RCC 7860 (cell line): ENCODE measurements at places on chromosomes 7 and 10.
A peak's percentile ranks its signal among the peaks of the same experiment; 100 is the strongest.

- no peak for DNase-seq
Observed at GRCh38 chr7:79096361-79096805, 357.1 kb downstream of the MAGI2 start.

DNA sequence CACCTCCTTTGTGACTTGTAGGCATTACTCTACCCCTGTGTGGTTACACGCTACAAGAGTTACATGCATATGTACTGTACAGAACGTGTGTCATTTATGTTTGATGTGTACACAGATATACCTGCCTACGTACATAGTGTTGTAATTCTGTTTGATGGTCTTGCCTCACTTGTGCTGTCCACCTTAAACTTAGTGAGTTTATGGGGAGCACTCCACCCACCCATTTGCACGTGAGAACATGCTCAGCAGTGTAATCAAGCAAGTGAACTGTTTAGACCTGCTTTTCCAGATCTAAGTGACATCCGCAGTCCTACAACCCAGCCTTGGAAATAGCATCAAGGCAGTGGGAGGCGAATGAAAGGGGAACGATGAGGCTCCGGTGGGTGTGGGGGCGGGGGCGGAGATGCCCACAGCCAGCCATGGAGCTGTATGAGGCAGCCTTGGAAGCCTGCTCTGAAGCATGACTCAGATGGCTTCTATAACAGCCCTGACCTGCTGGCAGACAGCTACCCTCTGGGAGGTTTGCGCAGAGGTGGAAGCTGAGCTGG is 52.1 kb downstream of the SUFU start:
- no peak for DNase-seq

DNA sequence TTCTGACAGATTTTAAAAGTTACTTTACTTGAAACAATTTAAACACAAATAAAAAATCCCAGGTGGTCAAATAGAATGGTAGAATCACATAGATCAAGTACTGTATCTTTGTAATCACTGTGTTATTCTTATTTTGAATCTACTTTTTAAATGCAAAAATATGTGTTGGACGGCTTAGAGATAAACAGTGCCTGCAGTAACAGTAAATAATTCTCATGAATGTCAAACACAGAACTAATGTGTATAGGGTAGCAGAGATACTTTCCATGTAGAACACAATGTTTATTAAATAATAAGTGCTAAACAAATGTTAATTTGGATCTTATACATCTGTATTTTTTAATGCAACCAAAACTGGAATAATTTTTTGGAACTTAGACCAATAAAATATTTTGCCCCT is 1199.4 kb downstream of the SORCS1 start:
- DNase-seq = no peak

GRCh38 chr7:15490291-15490690 is 71.5 kb downstream of the AGMO start:
- DNase-seq = no peak

DNA sequence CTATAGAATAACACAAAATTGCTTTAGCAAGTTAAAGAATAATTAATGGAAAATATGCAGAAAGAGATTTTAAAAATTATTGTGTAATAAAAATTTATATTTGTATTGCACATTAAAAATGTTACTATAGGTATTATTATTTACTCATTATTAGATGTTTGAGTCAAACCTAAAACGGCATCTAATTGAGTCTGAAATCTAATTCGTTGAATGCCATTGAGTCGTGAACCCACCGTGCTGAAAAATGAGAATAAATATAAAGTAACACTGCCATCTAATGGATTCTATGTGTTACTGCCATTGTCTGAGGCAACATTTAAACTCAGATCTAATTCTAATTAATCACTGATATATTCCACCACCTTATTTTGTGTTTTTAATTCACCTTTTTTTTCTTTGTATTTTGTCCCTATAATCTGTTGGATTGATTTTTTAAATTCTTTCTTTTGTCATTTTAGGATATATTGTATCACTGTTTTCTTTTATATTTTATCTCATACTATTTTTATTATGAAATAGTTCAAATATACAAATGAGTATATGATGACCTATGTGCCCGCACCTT is 62.2 kb downstream of the SAMD9 start:
- DNase-seq = peak; percentile 72
